ENCODE measurements at places on chromosomes 6 and 20. TPM values are rescaled to one million over a fixed set of nuclear protein-coding genes. Genes with fewer than 3 reads are reported as not detected.

GRCh38 chr6:153962555-153962954, 76.5 kb upstream of the OPRM1 start:
- no peak overlapping the region for H3K27ac ChIP-seq
- no peak for DNase-seq
- H3K27me3 ChIP-seq = no peaks in the 10 kb centered on the region
- H3K4me1 ChIP-seq = no peaks in the 10 kb centered on the region
- H3K4me3 ChIP-seq = no peak overlapping the region

DNA sequence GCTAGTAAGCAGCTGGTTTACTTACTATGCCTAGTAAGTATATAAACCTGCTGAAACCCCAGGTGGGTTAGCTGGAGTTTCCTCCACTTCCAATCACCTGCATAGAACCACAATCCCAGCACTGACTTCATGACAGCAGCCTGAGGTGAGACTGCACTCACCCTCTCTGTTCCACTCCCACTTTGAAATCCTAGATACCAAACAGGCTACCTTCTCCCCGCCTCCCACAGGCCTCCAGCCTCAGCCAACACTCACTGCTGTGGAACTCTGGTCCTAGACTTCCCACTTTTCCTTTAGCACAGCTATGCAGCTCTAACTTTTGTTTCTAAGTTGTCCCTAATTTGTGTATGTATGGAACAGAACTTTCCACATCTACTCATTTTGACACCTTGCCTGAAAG, 149.7 kb upstream of the ARID1B start:
- no peak overlapping the region for H3K27ac ChIP-seq
- no peaks in the 10 kb centered on the region for H3K27me3 ChIP-seq
- no peaks in the 10 kb centered on the region for H3K36me3 ChIP-seq

DNA sequence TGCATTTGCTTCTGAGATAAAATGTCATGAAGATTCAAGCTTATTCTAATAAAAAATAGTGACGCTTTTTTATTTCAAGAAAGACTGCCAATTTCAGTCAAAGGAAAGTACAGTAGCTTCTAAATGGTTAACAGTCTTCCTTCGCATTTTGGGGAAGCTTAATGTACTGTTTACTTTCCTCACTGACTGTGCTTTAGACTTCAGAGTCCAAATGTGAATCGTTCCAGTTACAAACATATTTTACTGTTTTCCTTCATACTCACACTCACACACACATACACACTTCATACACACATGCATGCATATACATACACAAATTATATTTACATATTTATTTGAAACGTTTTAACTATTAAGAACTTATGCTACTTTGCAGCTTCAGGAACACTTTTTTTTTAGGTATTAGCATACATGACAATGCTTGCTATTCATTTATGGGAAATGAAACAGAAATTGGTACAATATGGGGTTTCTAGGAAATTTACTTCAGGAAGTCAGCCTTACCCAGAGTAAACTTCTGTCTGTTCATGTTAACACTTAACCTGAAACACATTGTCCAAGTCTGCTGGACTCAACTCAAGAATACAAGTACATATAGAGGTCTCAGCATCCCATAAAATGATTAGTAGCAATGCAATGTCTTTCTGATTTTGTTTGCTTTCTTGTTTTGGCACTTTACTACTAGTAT, 145.4 kb downstream of the RPS12 start:
- H3K27me3 ChIP-seq = no peaks in the 10 kb centered on the region
- DNase-seq = no peak
- no peak overlapping the region for H3K27ac ChIP-seq
- no peaks in the 10 kb centered on the region for H3K36me3 ChIP-seq
- H3K4me1 ChIP-seq = peaks cover 19% of the 10 kb centered on the region

DNA sequence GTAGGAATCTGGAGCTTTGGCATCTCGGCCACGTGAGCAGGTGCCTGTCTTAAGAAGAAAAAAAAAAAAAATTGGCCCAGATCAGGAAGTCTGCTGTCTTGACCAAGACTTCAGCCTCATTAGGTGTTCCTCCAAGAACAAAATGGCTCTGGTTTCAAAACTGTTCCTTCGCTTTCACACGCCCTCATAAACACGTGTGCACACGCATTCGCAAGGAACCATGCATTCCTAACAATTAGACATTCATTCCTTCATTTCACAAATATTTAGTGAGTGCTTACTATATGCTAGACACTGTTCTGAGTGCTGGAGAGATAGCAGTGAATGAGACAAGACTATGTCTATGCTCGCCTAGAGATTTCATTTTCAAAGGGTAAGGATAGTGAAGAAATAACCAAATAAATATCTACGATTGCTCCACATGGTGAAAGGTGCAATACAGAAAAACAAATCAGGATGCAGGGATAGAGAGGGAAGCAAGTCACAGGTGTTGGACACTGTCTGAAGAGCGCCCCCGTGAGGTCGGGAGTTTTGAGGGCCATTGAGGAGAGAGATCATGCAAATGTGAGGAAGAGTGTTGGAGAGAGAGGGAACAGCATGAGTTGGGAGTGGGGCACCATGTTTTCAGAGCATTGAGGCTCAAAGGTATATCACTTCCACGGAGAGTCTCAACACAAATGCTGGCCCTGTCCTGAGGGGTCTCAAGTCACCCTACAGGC, 53.3 kb downstream of the CCDC170 start:
- H3K27me3 ChIP-seq = no peaks in the 10 kb centered on the region
- DNase-seq = no peak
- H3K4me1 ChIP-seq = no peaks in the 10 kb centered on the region
- no peak overlapping the region for H3K4me3 ChIP-seq
- no peak overlapping the region for H3K27ac ChIP-seq

Gene WTAP
- 238 TPM for total RNA-seq

DNA sequence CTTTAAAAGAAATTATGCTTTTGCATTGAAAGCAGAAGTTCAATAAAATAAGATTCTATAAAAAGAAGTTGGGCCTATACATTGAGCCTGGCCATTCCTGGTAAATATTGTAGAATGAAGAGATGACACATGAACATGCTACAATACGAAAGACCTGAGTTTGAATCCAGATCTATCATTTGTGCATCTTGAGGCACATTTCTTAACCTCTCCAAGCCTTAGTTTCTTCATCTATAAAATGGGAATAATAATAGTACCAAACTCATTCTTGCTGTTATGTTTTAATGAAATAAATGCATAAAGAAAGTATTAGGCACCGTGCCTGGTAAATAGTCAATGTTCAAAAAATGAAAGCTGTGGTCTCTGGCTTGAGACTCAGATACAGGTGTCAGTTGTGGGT, 76.9 kb upstream of the PHACTR2 start:
- no peaks in the 10 kb centered on the region for H3K27me3 ChIP-seq
- H3K4me3 ChIP-seq = no peak overlapping the region
- no peaks in the 10 kb centered on the region for H3K36me3 ChIP-seq
- H3K27ac ChIP-seq = no peak overlapping the region
- H3K4me1 ChIP-seq = no peaks in the 10 kb centered on the region

Gene IP6K3
- 344 TPM for total RNA-seq

Gene SDHAF4
- 2.6 TPM for total RNA-seq

DNA sequence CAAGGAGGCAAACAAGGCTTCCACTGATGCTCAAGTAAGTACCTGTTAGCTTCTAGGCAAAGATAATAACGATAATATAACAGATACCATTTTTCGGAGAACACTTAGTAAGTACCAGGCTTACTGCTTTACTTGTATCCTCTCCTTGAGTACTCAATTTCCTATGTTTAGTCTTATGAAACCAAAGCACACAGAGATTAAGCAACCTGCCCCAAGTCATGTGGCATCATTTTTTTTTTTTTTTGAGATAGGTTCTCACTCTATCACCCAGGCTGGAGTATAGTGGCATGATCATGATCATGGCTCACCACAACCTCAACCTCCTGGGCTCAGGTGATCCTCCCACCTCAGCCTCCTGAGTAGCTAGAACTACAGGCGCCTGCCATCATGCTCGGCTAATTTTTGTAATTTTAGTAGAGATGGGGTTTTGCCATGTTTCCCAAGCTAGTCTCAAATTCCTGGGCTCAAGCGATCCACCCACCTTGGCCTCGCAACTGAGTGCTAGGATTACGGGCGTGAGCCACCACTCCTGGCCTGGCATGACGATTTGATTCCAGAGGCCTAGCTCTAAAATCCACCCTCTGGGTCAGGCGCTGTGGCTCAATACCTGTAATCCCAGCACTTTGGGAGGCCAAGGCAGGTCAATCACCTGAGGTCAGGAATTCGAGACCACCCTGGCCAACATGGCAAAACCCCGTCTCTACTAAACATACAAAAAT, 14.0 kb downstream of the SPAG4 start:
- DNase-seq = no peak
- H3K36me3 ChIP-seq = peaks cover 80% of the 10 kb centered on the region
- H3K4me3 ChIP-seq = no peak overlapping the region
- no peaks in the 10 kb centered on the region for H3K27me3 ChIP-seq
- no peaks in the 10 kb centered on the region for H3K4me1 ChIP-seq

Gene LGSN
- total RNA-seq = not detected

- H3K4me1 ChIP-seq = no peaks in the 10 kb centered on the region
- H3K4me3 ChIP-seq = no peak overlapping the region
- DNase-seq = no peak
- H3K36me3 ChIP-seq = no peaks in the 10 kb centered on the region
Measured at GRCh38 chr6:53910834-53911233, 116.0 kb downstream of the LRRC1 start.

Gene SYNCRIP
- total RNA-seq = 43.0 TPM

Gene POPDC3
- 105 TPM for total RNA-seq

Gene HLA-DQA2
- total RNA-seq = not detected

Gene TULP1
- total RNA-seq = not detected

Gene IRF4
- 0.56 TPM for total RNA-seq

GRCh38 chr20:37524859-37525708, 2.6 kb downstream of the BLCAP start:
- no peak for DNase-seq
- peak overlapping the region; percentile 100 for H3K4me3 ChIP-seq
- peaks cover 61% of the 10 kb centered on the region for H3K4me1 ChIP-seq
- H3K36me3 ChIP-seq = no peaks in the 10 kb centered on the region
- H3K27me3 ChIP-seq = no peaks in the 10 kb centered on the region

DNA sequence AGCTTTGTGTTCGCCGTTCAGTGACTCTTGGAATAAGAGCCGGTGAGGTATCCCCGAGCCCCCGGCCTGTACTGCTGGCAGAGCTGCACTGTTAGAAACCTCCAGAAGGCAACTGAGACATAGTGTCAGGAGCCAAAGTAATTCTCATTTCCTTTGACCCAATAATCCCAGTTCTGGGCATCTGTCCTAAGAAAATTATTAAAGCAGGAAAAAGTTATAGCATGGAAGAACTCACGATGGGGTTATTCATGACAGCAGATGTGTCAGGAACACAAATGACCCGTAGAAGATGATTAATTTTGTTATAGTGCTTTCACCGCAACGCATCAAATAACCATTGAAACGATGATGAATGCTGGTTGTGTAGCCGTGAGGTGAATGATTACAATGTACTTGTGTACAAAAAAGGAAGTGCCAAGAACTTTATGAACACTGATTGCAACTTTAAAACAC, 20.3 kb downstream of the CYP21A2 start:
- no peak overlapping the region for H3K27ac ChIP-seq
- no peak for DNase-seq
- no peaks in the 10 kb centered on the region for H3K4me1 ChIP-seq
- no peak overlapping the region for H3K4me3 ChIP-seq
- H3K27me3 ChIP-seq = no peaks in the 10 kb centered on the region
- no peaks in the 10 kb centered on the region for H3K36me3 ChIP-seq
